ENCODE measurements at places on chromosomes 5 and 9.

GRCh38 chr5:153938191-153938842, 100.4 kb downstream of the FAM114A2 start:
- DNase-seq, result no peak

DNA sequence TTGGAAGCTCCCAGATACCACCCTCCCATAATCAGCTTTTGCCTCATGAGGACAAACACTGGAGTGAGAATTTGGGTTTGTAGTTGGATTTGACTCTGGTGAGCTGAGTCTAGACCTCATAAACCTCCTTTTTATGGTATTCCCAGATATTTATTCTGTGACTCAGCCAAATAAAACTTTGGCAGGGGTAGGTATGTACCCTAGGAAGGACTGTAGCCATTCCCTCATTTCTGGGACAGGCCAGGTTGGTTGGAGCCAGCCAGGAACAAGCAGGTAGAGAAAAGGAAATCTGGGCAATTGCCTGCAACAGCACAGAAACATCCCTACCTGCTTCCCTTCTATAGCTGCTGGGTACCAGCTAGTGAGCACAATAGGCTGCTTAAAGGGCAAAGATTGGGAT, 19.4 kb downstream of the ENHO start:
- DNase-seq, result no peak

GRCh38 chr9:86924206-86924605, 23.1 kb downstream of the GAS1 start:
- DNase-seq, result no peak

GRCh38 chr5:15604986-15605385, 105.0 kb downstream of the FBXL7 start:
- no peak for DNase-seq

DNA sequence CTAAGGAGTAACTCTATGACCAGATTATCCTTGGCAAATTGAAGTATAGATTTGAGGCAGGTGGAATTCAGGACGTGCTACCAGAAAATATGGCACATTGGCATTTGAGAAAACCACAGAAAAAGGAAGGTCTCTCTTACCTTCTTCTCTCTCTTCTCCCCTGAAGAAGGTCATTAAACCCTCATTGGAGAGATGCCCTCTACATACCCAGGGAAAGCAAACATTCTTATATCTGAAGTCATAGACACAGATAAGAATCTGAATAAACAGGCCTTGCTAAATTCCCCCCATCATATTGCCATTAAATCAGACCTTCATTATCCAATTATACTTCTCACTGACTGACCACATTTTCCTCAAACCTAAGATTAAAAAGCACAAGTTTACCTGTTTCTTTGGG, 17.8 kb downstream of the SPINK1 start:
- no peak for DNase-seq
